ENCODE measurements at places on chromosomes 5 and 9.
A peak's percentile ranks its signal among the peaks of the same experiment; 100 is the strongest.

DNA sequence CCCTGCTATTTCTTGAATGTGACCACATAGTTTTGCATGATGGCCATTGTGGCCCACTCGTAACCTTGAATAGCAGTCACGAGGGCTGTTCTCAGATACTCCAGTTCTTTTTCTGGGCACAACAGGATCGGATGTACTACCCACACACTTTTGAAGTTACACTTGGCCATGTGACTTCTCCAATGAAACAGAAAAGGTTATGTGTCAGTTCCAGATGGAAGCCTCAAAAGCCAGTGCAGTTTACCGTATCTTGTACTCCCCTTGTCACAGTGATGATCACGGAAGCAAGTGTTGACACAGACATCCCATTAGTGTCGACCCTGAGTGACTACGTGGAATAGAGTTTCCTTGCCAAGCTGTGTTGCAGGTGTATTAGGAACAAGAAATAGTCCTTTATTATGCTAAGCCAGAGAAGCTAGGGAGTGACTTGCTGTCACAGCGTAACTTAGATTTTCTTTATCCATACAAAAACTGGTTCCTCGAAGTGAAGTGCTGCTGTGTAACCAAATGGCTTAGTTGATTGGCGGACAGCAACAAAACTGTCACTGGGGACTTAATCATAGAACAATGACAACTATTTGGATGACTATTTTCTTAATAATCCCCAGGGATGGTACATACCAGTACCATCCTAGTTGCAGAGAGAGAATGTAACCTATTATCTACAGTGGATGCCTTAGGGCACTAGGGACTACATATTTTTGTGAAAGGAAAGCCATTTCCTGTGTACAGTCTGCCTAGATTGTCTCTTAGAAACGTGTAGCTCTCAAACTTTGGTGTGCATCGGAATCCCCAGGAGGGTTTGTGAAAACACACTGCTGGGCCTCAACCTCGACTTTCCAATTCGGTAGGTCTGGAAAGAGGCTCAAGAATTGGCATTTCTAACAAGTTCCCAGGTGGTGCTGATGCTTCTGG, 90.1 kb upstream of the DMRT1 start:
- DNase-seq: peak; percentile 53

GRCh38 chr5:135476615-135477581, 24.7 kb upstream of the TIFAB start:
- peak; percentile 21 for DNase-seq

DNA sequence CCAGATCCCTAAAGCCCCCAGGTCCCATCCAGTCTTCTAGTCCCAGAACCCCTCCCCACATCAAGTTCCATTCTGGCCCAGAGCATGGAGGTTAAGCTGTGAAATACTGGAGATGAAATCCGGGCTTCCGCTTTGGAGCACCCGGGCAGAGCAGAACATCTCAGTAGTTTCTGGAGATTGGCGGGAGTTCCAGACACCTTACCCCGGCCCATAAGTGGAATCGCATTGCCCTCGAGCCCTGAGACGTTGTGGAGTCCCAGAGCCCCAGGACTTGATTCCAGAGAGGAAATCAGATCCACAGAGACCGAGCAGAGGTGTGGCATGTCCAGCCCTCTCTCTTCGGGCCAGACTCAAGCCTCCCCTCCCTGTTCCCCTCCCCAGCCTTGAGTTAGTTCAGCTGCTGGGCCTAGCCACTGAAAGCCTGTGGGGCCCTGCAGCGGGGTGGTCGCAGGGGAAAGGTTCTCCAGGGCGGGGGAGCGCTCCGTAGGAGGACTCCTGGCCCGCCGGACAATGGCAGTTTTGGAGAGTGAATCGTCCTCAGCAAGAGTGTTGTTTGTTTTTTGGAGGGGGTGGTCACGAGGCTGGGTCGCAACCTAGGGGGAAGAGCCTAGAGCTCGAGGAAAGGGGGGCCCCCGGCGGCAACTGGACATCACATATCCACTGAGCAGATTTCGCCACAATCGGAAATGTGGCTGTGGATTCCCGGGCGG, 1.0 kb upstream of the PAX5 start:
- DNase-seq: no peak

DNA sequence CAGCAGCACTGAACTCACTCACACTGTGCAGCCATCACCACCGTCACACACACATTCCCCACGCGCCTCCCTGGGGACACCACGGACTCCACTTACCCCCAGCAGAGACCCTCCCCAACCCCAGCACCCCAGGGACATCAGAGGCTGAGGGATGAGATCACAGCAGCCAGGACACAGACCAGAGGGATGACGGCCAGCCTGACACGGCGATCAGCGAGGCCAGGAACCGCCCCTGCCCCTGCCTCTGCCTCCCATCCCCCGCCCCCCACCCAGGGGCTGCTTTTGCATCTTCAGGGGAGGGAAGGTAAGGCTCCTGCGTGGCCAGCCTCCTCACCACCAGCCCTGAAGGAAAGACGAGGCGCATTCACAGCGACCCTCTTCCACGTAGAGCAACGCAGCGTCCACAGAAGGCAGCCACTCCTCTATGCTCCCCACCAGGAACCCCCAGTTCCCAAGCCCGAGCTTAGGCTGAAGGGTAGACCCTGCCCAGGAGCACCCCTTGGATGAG, 104.5 kb downstream of the VAV2 start:
- DNase-seq: no peak

GRCh38 chr5:77651343-77651742, 12.8 kb upstream of the OTP start:
- no peak for DNase-seq

DNA sequence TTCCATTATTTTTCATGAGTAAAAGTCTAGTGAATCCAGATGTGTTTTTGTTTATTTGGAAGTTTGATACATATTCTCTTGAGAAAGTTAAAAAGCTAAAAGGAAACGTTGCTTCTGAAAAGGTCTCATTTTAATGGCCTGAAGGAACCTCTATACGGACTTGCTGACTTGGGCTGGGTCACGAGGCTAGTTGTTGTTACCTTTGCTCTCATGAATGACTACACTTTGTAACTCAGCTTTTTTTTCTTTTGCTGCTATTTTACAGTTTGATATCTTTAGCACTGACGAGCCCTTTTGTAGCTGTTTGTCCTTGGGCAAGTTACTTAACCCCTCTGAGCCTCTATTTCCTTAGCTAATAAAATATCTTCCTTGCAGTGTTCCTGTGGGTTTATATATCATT, 211.5 kb downstream of the PCSK5 start:
- DNase-seq: peak; percentile 34

DNA sequence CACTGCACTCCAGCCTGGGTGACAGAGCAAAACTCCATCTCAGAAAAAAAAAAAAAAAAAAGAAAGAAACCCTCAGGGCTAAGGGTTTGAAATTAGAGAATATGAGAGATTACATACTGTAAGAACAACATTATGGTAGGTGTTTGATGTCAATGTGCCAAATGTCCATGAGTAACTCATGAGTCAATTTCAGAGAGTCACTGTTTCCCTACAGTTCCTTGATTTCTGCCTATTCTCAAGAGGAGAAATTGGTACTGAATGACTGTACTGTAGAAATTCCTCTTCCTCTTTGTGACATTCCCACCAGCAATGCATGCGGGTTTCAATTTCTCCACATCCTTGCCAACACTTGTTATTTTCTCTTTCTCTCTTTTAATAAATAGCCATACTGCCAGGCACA, 35.2 kb downstream of the MARVELD2 start:
- DNase-seq: no peak

GRCh38 chr9:19102181-19102630, 498 bp downstream of the HAUS6 start:
- peak; percentile 78 for DNase-seq

DNA sequence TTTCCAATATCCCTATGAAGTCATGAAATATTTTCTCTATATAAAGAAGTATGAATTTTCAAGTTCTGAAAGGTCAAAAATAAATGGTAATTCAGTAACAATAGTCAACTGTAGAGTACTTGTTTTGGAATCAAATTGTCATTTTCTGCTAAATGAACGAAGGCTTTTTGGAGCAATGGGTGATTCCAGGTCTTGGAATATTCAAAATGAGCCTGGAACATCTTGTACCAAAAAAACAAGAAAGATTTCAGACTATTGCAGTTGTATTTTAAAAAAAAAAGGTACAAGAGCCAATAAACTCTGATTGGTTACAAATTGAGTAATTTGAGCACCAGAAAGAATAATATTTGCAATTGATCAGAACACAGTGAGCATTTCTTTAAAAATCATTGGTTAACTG, 730.1 kb downstream of the DTWD2 start:
- DNase-seq: no peak

- no peak for DNase-seq
These were observed 21.3 kb downstream of the CCDC69 start for GRCh38 chr5:151202381-151203139.

GRCh38 chr5:6578676-6579343, 54.0 kb downstream of the NSUN2 start:
- DNase-seq: no peak

DNA sequence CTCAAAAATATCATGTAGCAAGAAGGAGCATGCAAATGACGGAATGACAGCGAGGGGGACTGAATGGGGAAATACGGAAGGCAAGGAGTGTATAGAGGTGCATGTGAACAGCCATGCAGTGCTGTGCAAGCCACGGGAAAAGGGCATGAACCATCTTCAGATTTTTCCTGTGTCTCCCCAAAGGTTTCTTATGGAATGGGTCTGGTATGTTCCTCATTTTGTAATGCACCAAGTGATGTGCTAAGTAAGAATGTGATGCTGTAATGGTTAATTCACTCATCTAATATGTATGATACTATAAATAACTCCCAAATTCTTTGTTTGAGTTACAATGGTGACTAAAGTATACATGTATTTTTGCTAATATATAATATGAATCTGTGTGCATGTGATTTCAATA, 99.0 kb upstream of the DAB2 start:
- no peak for DNase-seq

Measured in kidney (tissue), 22 donors.